Coronary artery (tissue), 2 donors: ENCODE measurements at places on chromosomes 3 and 15.

- no peak for DNase-seq
Measured at GRCh38 chr3:25817107-25817506, 27.2 kb downstream of the OXSM start.

DNA sequence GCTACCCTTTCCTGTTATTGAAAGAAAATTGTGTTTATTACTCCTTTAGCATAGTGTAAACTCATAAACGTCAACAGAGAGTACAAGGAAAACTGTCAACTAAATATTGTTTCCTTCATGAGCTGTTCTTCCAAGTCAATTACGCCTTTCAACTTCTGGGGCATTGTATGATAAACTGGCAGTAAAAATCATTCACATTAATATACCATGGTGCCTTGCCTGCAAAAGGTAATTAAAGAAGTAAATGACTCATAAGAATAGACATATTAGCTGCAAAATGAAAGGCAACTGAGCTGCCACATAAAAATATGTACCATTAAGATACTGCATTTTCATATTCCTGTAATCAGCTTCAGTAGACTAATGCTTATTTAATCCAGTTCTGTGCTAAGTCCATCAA is 447.3 kb downstream of the FOXP1 start:
- DNase-seq = no peak

DNA sequence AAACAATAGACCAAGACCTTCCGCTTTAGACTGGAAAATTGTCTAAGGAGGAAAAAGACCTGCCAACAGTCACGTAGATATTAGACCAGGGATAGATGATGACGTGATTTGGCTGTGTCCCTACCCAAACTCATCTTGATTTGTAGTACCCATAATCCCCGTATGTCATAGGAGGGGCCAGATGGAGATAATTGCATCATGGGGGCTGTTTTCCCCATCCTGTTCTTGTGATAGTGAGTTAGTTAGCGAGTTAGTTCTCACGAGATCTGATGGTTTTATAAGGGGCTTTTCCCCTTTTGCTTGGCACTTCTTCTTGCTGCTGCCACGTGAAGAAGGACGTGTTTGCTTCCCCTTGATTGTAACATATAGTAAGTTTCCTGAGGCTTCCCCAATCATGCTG is 31.7 kb upstream of the SUCLG2 start:
- DNase-seq = no peak

DNA sequence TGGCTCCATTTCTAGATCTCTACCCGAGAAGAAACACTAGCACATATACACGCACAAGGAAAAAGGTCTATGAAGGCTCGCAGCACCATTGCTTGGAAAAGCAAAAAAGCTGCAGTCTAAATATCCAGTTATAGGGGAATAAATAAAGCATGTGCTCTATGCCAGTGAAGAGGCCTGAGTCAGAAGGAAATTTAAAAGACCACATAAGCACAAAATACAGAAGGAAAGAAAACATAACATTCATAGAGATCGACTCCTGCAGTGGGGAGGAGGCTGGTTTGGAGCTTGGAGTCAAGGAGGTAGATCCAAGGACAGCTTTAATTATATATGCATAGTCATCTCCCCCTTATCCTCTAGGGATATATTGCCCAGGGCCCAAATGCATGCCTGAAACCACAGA is 114.4 kb downstream of the PDZRN3 start:
- DNase-seq = no peak

DNA sequence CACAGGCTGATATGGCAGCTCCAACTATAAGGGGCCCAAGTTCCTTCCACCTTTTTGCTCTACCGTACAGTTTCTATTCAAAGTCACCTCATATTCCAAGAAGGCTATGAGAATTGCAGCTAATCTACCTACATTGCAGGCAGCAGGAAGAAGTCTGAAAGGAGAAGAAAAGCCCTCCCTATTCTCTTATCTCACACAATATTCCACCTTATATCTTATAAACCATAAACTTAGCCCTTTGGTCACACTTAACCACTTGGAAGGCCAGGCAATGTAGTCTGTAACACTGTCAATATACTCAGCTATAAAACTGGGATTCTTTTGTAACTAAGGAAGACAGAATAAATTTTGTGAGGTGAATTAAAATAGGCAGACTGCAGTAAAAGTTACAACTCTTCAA is 54.9 kb downstream of the TBC1D5 start:
- DNase-seq = no peak

DNA sequence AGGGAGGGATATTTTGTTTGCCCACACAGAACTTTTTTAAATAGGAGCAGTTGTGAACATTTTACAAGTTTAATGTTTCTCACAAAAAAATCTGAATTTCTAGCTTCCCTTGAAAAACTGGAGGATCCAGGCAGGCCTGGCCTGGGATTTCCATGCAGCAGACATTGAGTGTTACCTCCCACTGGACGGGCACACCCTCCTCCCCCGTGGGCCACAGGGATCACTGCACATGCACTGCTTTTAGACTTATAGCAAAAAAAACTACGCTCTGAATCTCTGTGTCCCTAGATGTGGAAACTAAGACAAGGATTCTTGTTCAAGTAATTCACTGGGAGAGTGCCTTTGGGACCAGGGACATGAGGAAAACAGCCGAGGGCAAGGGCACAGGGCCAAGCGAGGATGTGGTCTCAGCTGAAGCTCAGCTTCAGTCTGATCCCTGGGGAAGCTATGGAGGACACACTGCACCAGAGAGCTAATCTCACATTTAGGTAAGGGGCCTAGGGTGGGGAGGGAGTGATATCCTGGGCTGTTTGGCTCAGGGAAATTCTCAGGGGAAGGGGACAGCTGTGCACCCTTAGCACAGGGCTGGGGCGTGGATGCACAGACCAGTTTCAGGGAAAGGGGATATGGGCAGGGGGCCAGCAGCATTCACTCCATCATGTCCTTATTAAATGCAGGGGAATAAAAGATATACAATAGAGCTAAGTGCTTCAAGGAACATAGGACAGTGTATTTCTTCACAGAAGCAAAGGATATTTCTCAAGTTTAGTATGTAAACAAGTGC is 46.0 kb downstream of the FSIP1 start:
- no peak for DNase-seq

DNA sequence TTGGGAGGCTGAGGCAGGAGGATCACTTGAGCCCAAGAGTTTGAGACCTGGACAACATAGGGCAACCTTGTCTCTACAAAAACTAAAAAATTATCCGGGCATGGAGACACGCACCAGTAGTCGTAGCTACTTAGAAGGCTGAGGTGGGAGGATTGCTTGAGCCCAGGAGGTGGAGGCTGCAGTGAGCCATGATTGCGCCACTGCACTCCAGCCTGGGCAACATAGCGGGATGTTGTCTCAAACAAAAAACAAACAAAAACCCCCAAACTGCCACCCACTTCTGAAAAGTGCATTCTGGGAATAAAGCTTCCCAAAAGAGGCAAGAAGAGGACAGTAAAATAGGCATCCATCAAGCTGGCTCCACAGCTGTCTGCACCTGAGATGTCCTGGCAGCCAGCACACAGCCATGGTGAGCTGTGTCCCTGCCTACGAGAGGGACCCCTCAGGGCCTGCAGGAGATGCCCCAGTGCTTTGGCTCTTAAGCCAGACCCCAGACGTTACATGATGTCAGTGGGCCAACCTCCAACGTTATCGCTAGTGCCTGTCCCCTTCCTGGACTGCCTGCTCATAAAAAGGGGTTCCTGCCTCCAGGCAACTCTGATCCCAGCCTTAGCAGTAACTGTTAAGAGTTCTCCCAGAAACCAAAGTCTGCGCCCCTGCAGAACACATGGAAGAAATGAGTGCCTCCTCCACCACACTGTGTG is 101.1 kb downstream of the LRIG1 start:
- no peak for DNase-seq

- no peak for DNase-seq
Measured at GRCh38 chr3:153680526-153680925, 440.7 kb upstream of the ARHGEF26 start.

DNA sequence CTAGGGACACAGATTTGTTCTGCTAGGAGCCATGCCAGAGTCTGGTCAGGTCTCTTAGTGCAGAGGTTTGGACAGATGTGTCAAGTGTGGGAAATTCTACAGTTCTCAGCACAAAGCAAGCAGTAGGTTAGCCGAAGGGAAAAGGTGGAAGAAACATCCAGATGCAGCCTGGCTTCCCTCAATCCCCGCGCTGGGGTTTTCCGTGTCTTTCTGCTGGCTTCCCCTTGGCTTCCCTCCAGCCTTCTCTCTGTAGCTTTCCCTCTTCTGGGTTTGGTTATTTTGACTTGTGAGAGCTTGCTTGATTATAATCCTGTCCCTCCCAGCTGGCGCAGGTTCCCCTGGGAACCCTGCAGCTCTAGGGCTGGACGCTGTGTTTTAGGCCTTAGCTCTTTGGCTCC is 4.1 kb downstream of the TF start:
- no peak for DNase-seq

DNA sequence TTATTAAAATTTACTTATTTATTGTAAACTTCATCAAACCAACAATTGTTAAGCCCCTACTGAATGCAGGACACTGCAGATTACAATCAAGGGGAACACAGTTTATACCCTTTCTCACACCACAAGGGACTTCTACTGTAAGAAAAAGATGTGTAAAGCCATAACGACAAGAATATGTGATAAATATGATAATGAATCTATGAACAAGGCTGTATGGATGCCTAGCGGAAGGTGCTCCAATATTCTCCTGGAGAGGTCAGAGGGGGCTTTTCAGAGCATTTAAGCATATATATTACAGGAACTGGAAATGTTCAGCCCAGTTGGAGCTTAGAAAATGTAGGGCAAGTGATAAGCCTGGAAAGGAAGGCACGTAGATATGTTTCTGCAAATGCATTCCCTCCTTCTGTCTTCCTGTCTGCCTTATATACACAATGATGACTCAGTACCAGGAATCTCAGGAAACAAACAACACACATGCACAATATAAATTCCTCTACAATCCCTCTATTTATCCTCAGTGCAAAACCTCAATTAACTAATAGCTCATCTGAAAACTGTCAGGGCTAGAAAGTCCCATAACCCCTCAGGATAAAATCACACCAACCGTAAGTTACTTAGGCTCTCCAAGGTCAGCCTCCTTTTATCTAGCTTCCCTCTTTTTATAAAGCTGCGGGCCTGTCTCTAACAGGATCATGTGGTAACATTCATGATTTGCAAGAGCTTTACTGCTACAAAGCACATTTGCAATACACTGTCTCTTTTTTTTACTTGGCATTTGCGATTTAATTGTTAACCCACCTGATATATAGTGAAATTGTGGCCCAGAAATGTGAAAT is 393.1 kb downstream of the LPP start:
- DNase-seq = no peak

DNA sequence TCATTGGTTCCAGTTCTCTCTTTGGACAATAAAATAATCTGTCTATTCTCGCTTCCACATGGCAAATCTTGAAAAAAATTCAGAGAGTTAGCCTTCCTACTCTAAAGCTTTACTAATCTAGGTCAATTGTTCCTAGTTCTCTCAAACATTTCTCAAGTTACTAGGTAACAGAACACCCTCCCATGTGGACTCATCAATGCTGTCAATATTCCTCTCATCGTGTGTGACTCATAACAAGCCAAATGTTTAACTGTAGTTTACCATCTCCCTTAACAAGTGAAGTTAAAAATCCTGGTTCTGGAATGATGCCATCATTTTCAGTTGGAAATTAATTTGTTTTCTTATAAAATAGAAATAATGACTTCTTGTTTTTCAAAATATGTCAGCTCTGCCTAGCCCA is 438.6 kb downstream of the ROBO1 start:
- no peak for DNase-seq

DNA sequence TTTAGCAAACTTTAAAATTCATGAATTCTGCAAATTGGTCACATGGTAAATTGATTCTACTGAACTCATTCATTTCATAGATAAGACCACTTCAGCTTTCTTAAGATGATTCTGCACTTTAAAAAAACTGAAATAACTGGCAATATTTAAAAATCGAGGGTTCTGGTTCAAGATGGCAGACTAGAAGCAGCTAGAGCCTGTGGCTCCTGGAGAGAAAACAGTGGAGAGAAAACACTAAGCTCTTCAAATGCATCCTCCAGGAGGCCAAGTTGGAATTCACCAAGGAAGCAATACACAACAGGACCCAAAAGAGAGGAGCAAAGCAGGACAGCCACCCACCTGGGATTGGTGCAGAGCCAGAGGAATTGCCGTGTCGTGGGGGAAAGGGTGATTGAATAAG is 132.1 kb downstream of the SPATA16 start:
- no peak for DNase-seq
